Stimulated activated CD8-positive, alpha-beta memory T cell treated with anti-CD3 and anti-CD28 coated beads, Interleukin-4, amount 100 ng/mL, for 1 hour (primary cell): ENCODE measurements at places on chromosomes 3 and 15.

DNA sequence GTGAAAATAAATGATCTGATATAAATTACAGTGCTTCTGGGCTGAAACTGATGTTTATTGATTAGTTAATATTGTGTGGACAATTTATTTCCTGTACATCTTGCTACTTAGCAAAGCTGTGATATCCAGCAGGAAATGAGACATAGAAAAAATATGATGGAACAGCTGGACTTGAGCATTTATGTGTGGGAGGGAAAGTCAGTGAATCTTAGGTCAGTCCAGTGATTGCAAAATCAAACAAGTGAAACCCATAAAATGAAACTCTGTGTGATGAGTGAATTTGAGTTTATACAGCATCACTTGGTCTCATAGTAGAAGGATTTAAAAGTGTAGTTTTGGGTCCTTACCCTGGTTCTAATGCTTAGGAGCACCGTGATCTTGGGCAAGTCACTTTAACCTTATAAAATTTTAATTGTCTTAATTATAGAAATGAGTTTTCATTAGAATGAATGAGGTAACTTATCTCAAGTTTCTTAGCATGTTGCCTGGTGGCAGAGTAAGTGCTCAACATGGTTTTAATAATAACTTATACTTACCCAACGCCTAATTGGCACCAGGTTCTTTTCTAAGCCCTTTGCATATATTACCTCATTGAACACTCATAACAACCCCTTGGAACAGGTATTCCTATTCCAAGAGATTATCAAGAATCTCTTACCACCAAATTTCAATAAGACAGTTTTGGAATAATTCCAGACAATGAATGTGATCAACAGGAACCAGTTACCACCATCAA, 194.6 kb downstream of the ADAMTSL3 start:
- no peak for DNase-seq

DNA sequence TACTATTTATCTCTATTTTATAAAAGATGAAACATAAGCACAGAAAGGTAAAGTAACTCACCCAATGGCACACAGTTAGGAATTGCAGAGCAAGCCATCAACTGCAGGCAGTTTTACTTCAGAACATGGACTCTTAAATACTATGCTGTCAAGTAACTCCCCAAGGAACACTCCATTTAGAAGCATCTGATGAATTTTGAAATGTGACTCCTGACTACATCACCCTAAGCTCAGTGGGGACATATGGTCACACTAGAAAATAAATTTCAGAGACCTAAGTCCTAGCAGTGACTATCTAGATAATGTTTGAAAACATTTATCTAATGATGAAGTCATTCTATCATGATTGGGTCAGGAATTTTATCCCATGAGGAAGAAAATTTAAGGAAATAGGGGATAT, 272.8 kb upstream of the ARRDC4 start:
- no peak for DNase-seq

GRCh38 chr3:170096342-170096741, 58.5 kb downstream of the GPR160 start:
- no peak for DNase-seq

DNA sequence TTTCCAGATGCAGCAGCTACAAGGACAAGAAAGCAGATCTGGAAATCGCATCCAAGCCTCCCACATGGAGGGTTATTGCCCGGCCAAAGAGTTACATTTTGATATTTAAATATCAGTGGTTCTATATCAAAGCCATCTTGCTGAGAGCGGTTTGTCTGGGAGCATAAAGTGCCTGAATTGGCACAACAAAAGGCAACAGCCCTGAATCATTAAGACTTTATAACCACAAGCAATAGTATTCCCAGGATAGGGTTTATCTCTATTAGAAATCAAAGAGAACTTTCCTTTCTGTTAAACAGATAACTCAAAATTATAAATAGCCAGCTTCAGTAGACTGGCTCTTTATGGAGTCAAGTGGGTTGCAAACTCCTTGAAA, 564.7 kb downstream of the ROBO1 start:
- no peak for DNase-seq

- DNase-seq, result no peak
These were observed 15.0 kb downstream of the CEP70 start for GRCh38 chr3:138578961-138579574.

GRCh38 chr15:82118040-82118439, 72.2 kb upstream of the MEX3B start:
- no peak for DNase-seq

DNA sequence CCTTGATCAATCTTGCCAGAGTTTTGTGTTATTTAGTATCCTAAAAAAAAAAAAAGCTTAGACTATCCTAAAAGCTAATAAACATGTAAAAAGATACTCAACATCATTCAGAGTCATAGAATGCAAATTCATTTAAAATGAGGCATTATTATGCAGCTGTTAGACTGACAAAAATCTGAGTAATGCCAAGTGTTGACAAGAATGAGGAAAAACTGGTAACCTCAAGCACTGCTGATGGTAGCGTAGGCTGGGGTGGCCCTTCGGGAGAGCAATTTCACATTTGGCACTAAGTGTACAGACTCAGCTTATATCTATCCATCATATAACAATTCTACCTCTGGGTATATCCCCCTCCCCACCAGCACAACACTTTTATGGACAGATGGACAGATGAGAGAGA, 280.4 kb downstream of the RAP2B start:
- DNase-seq, result no peak

DNA sequence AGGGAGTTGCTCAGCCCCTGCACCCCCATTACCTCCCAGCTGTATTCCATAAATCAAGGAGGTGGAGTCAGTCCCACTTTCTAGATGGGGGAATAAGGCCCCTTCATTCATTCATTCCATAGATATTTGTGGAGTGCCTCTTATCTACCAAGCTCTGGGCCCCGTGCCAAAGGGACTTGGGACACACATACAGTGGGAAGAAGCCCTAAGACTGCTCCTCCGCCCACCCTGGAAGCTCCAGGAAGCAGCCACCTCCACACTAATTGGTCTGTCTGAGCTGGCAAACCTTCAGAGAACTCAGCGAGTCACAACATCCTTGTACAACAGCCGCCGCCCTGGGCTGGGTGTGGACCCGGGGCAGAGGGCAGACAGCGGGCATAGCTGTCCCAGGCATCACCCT, 6.4 kb downstream of the STRA6 start:
- no peak for DNase-seq

DNA sequence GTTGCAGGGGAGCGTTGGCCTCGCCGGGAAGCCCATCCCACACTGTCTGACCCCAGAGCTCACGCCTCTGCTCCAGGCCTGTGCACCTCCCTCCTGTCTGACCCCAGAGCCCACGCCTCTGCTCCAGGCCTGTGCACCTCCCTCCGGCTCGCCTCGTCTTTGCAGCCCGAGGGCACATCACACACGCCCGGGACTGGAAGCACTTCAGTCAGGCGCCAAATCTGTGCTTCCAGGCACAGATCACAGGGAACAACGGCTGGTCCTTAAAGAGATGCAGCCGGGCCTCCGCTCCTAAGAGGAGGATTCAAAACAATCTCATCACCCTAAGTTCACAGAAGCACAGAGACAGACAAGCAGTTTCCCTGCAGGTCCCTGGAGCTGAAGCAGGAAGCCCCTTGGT, 103.0 kb upstream of the RPL32 start:
- DNase-seq, result no peak

DNA sequence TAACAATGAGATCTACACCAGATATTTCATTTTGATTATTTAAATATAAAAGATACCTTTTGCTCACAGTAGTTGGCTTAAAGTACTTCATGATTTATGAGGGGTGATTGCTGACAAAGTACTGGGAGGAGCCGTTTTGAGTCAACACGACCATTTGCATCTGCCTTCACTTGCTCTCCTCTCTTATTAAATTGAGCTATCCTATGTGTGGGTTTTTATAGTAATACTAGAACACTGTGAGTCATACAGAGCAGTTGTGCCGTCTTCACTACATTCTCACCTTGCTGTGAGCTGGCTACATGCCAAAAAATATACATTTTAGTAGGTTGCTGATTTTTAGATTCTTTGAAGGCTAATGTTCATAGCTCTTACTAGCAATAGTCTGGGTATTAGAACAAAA, 161.2 kb downstream of the ALCAM start:
- no peak for DNase-seq

DNA sequence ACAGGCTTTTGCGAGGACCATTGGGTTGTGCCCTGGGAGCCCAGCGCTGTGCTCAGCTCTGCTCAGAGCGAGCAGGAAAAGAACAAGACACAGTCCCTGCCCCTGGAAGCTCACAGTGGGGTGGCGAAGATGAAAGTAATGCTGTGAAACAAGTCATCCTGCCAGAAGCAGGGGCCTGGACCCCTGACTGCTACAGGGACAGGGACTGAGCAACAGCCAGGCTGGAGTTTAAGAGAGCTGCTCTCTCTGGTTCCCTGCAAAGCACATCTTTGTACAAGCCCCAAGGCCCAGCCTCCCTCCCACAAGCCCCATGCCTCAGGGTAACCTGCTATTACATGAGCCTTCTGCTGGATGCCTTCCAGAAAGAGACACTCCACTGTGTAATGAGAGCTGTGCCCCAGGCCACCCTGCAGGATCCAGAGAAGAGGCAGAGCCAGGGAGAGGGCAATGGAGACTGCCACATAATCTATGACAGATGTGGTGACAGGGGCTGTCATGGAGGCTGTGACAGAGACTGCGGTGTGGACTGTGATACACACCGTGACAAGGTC, 7.1 kb upstream of the HCN4 start:
- DNase-seq, result no peak

DNA sequence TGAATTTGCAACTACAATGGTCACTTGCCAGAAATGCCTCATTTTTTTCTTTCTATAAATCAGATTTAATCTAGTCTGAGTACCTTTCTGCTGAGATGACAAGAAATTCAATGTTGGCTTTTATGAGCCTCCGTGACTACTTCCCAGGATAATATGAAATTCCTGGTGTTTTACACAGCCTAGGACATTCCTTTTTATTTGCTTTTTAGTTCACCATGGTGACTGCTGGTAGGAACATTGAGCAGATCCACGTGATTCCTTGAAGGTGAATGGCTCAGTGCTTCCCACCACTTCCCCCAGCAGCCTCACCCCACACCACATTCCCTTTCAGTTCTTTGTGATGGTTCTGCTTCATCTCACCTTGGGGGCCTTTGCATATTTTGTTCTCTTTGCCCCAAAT, 4.3 kb upstream of the NPTN start:
- no peak for DNase-seq

DNA sequence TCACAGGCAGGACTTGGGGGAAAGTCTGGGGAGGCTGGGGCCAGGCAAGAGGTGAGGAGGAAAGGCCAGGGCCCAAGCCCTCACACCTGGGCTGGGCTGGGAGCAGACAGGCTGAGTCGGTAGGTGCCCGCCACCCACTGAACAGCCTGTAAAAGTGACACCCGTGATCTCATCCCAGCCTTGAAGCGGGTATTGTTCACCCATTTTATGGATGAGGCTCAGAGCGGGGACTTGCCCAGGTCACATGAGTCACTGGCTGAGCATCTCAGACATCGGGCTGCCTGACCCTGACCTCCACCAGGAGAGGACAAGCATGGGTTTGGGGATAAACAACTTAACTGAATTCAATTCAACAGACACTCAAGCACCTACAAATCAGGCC, 52.0 kb upstream of the CTSH start:
- DNase-seq, result no peak

DNA sequence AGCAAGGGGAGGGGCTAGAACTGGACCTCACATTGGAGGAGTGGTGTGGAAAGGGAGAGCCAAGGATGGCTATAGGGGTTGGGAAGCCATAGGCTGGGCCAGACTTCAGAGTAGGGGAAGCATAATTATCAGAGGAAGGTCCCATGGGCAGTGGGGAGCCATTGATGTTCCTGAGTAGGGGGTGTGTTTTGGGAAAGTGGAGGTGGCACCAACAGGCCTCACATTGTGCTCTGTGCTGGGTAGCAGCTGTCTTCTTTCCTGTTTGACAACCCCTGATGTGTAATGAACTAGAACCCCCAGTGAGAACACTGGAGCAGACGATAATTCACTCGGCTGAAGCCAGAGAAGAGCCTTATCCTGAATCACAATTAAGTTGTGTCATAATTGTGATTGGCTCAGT, 41.2 kb downstream of the SLC6A11 start:
- no peak for DNase-seq

GRCh38 chr15:60649845-60650548, 171.1 kb upstream of the ICE2 start:
- no peak for DNase-seq

DNA sequence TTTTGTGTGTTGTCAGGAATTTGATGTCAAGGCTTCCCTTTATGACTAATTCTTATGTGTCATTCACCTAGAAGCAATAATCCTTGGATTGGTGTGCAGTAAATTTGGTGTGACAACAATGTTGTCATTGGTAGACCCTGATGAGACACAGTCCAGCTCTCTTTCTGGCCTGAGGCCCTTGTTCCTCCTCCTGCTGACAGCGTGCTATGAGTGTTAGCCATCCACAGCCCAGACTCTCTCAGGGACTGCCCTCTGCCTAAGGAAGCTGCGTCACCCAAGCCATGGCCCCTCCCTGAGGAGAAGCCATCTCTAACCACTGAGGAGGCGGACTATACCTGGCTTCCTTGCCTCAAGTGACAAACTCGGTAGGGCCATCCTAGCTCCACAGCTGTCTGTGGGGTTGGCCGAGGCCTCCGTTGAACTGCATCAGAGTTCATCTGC, 13.3 kb upstream of the TM4SF1 start:
- no peak for DNase-seq

DNA sequence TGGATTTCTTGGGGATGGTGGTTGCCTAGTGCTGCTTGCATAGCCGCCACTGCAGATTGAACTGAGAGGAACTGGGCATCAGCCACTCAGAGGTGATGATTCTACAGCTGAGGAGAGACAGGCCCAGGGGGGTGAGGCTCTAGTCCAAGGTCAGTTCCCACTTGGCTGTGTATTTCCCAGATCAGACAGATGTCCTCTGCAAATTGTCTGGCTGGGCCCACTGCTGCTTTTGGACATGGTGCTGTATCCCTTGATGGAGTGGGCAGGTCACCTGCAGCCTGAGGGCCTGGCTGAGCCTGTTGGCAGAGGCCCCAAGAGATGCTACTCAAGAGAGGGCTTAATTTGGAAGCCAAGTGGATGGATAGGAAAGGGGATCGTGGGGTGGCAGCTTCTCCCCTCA, 124.5 kb upstream of the CTDSPL start:
- DNase-seq, result no peak

GRCh38 chr15:31295658-31296057, 31.0 kb upstream of the KLF13 start:
- no peak for DNase-seq

DNA sequence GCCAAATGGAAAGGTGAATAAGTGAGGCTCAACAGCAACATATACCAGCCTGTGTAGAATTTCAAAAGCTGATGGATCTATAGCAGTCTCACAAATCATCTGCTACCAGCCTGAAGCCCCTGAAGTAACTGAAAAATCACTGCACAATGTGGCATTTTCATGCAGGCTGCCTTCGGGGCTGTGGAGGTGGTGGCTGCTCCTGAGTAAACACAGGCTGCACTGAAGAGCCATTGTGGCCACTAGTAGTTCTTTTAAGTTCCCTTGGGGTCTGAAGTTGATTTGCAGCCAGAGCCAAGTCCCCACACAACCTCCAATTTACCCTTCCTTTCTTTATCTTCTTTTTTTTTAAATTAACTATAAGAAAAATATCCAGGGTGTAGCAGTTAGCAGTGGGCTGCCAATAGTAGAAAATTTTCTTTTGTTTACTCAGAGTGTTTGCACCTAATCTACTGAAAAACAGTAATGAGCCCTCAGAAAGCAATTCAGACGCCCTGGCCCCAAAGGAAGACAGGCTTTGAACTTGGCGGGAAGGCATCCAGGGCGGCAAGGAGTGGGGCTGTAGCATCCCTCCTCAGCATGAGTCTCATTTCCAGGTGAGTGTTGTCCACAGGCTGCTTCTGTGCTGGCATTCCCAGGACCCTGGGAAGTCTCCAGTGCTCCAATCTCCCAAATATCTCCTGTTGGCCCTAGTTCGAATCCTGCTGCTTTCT, 13.3 kb upstream of the SUSD5 start:
- DNase-seq, result no peak

GRCh38 chr3:127183931-127184869, 8.7 kb upstream of the PRR23E start:
- no peak for DNase-seq
